ENCODE measurements at places on chromosomes 13 and 19. TPM values are rescaled to one million over a fixed set of nuclear protein-coding genes. Genes with fewer than 3 reads are reported as not detected.

The SLC7A10 gene
- total RNA-seq = not detected

- no peak for DNase-seq
Observed at GRCh38 chr19:19077103-19077502, 13.3 kb downstream of the SLC25A42 start.

The KLK15 gene
- total RNA-seq = 1.3 TPM

The KLK2 gene
- not detected for total RNA-seq

Measured in PC-3 (cell line).